ENCODE measurements at places on chromosomes 7 and 10. TPM values are rescaled to one million over a fixed set of nuclear protein-coding genes. Genes with fewer than 3 reads are reported as not detected.

GRCh38 chr7:28498636-28499035 lies 86.3 kb downstream of the CREB5 start:
- no peak for DNase-seq

DNA sequence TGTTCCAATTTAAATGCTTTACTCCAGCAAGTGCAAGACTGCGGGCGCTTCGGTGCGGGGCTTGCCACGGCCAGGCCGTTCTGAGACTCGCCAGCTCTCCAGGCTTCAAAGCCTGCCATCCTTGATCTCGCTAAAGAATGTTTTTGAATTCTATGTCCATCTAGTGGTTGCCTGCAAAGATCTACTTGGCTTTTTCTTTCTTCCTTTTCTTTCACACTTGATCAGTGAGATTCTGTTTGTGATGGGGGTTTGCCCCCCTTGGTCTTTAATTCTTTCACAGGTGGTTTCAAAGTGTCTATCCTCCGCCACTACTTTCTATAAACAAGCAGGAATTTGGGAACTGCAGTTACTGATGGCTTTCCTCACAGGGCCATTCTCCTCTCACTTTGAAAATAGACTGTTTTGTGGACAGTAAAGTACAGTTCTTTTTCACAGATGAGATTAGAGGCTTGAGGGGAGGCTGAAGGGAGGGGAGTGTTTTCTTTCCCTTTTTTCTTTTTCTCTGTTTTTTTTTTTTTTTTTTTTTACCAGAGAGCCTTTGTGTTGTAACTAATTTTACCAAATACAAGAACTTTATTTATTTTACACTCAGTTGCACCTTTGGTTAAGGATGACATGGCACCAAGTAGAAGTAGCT lies 15.2 kb upstream of the FBXW4 start:
- no peak for DNase-seq

DNA sequence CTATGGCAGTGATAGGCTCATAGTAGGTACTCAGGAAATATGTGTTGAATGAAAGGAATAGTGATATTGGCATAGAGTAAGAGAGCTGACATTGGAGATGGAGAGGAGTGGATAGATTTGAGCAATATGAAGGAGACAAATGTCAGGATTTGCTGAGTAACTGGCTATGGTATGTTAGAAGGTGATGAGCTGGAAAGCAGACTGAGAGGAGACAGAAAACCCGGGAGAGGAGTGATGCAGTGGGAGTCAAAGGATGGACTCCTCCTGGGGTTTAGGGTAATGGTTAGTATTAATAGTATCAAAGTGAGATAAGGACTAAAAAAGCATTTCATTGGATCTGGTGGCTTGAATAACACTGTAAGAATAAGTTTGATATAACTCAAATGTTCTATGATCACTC lies 64.8 kb downstream of the CD36 start:
- no peak for DNase-seq

- no peak for DNase-seq
Observed at GRCh38 chr7:95367606-95368005, 28.6 kb downstream of the PON3 start.

- DNase-seq, result no peak
Observed at GRCh38 chr7:123425246-123425645, 109.1 kb downstream of the IQUB start.

DNA sequence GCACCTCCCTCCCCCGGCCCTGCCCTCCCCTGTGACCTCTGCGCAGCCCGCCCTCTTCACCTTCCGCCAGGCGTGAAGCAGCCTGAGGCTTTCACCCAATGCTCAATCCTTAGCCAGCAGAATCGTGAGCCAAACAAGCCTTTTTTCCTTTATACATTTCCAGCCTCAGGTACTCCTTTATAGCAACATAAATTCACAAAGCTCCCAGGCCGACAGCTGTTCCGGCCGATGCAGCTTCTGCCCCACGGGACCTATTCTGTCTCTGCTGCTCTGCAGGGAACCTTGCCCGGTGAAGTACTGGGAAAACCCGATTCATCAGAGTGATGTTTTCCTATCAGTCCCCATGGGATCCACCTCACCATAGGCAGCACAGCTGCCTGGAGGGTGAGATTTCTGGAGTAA lies 87.4 kb downstream of the CHST15 start:
- DNase-seq, result no peak

GRCh38 chr10:45555795-45556194 lies 116.8 kb downstream of the ZFAND4 start:
- DNase-seq, result no peak

GRCh38 chr7:134527979-134528371 lies 608 bp downstream of the AKR1B10 start:
- peak; percentile 69 for DNase-seq

DNA sequence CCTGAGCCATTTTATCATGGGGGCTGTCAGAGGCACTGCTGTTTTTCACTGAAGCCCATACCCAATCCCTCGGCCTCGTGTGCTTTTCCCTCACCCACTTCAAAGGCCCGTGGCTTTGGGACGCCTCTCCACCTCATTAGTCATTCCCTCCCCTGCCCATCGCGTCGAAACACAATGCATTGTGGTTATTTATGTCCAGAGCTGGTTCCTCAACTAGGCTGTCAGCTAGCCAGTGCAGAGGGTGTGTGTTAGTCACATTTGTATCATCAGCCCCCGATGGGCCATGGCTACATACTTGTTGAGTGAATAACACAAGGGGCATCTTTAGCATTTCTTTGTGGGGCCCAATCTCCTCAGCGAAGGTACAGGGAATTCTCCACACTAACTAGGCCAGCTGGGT lies 3.8 kb upstream of the CRCP start:
- DNase-seq, result no peak

GRCh38 chr10:33233635-33234034 lies 100.8 kb downstream of the NRP1 start:
- DNase-seq, result no peak

DNA sequence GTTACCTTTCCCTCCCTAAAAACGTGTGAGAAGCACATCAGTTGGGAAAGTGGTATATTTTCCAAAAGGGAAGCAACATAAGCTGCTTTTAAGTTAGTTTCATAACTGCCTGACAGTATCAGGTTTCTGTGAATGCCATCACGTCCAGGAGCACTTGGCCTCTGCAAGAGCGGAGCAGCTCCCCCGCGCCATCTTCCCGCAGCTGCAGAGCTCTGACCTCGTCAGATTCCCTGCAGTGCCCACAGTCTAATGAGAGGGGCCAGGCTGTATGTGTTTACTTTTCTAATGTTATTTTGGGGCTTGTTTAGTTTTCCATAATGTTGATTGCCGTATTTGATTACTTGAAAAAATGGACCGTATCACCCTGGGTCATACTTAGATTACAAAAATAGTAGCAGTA lies 74.2 kb downstream of the MGMT start:
- peak; percentile 44 for DNase-seq

DNA sequence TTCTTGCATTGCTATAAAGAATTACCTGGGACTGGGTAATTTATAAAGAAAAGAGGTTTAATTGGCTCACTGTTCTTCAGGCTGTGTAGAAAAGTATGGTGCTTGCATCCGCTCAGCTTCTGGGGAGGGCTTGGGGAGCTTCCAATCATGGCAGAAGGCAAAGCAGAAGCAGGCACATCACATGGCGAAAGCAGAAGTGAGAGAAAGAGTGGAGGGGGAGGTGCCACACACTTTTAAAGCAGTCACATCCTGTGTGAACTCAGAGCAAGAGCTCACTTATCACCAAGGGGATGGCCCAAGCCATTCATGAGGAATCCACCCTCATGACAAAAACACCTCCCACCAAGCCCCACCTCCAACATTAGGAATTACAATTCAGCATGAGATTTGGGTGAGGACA lies 303.5 kb downstream of the OTUD1 start:
- DNase-seq, result no peak

GRCh38 chr7:134480730-134481129 lies 21.8 kb upstream of the AKR1B1 start:
- DNase-seq, result no peak

DNA sequence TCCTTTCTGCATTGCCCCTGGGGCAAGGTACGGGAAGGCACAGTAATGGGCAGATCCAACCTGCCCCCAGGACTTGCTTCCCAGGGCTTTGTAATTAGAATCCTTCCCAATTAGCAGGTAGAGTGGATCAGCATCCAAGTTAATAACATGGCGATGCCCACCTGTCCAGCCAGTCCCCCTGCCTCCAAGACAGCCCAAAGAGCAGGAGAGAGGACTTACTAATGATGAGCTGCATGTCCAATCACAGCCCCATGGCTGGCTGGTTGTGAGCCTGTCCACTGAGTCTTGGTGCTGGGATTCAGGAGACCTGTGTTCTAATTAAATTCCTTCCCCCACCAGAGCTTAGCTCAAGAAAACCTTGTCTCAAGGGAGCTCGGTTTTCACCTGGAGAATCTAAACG lies 49.0 kb downstream of the RPS24 start:
- no peak for DNase-seq

DNA sequence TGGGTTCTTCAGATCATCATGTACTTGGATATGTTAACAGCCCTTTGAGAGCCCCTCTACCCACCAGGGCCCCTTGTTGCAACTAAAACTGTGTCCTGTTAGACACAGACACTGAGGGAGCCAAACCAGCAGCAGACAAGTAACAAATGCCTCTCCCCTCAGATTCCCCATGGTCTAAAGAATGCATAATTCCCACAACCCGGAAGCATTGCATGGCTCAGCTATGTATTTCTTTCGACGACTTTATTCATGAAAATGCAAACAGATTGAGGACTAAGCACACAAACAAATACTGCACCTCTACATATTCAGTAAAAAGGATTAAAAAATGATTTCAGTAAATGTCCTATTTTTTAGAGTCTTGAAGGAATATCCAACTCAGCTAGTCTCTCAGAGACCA lies 70.1 kb upstream of the HECW1 start:
- no peak for DNase-seq

- DNase-seq, result peak; percentile 88
Observed at GRCh38 chr10:69413221-69413865, 3.4 kb downstream of the TACR2 start.

Gene RBP4
- 0.58 TPM for total RNA-seq

Gene ATOH7
- total RNA-seq, result not detected

Gene VWA2
- total RNA-seq, result 16.0 TPM

Gene ACBD7
- total RNA-seq, result 2.2 TPM

Gene ARHGEF5
- total RNA-seq, result 18.7 TPM
